NCI-H1417 treated with DMSO at 0.1 percent for 48 hours (cell line): ENCODE measurements at places on chromosomes 7 and 10.

GRCh38 chr7:5572439-5572838, 148.8 kb upstream of the TNRC18 start:
- DNase-seq = no peak

- DNase-seq = no peak
These were observed 179.7 kb upstream of the MALRD1 start for GRCh38 chr10:18868919-18869318.

DNA sequence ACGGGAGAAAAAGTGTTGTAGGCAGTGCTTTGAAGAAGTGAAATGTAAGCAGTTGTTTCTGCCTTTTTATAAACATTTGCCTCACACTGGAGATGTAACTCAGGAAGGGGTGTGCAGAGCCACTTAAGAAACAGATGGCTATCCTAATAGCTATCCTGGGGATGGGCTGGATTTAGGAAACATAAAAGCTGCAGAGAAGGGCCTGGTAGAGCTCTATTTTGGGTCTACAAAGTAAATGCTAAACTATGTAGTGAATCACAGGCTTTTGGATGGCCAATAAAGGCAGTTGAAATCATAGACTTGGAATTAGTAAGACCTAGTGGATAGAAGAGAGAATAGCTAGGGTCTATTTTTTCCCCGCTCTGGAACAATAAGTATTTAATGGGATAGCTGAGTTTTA, 79.9 kb upstream of the AGR3 start:
- DNase-seq = no peak

- DNase-seq = no peak
These were observed 221.0 kb upstream of the KLF6 start for GRCh38 chr10:4006051-4006450.

GRCh38 chr10:87656431-87657072, 3.1 kb upstream of the PAPSS2 start:
- DNase-seq = no peak

DNA sequence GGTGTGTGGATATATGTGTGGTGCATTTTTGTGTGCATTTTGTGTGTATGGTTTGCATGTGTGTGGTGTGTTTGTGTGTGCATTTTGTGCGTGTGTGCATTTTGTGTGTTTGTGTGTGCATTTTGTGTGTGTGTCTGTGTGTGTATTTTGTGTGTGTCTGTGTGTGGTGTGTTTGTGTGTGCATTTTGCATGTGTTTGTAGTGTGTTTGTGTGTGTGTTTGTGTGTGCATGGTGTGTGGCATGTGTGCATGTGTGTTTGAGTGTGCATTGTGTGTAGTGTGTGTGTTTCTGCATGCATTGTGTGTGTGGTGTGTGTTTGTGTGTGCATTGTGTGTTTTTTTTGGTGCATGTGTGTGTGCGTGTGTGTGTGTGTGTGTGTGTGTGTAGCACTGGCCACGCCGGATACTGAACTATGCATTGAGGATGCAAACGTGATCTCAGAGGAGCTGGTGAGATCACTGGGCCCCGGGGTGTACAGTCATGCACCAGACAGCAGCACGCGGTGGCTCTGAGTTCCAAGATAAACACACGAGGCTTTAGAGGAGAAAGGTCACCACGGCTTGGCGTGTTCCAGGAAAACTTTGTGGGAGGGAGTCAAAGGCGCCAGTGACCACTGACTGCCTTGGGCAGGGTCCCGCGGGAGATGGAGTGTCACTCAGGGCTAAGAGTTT, 106.6 kb upstream of the SHH start:
- no peak for DNase-seq

- DNase-seq = no peak
These were observed 165.3 kb downstream of the WNT2 start for GRCh38 chr7:117157241-117158209.

DNA sequence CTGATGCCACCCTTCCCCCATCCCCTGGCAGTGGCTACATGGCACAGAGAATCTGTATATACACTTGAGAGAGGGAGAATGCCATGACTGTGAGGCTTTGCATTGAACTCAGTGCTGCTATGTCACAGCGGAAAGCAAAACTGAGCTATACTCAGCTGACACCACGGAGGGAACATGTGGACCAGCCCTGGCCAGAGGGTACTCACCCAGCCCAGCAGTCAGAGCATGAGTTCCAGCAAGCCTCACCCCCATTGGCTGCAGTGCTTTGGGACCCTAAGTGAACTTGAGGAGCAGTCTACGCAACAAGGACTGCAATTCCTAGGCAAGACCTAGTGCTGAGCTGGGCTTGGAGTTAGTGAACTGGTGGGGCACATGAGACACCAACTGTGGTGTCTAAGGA, 10.3 kb upstream of the AOC1 start:
- DNase-seq = no peak

DNA sequence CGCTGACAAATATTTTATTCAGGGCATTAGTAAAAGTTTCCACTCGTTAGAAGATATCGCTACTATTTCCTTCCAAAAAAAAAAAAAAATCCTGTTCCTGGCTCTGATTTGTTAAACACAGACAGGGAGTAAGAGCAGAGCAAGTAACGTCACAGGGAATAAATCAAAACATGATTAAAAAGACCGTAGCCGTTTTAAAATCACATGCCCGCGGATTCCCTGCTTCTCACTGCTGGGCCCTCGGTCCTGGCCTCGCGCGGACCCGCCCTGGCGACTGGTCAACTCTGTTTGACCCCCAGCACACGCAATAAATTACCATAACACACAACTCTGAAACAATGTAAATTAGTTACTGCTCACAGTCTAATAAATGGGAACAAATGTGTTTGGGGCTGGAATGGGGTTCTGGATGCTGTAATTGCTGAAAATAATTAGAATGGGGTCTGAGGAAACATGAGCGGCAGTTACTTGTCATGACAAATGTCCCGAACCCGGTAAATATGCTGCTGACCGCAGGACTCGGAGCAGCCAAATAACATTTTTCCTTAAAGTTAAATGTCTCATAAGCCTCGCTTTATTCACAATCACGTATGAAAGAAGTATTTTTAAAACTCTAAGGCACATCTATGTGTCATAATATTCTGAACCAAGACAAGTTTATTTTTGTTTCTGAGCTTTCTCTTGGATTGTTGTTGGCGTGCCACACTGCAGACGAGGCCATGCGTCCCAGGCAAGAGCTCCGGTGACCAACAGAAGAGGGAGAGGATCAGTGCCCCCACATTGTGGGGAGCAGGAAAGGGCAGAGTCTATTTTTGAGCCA, 17.9 kb downstream of the EBF3 start:
- DNase-seq = no peak

DNA sequence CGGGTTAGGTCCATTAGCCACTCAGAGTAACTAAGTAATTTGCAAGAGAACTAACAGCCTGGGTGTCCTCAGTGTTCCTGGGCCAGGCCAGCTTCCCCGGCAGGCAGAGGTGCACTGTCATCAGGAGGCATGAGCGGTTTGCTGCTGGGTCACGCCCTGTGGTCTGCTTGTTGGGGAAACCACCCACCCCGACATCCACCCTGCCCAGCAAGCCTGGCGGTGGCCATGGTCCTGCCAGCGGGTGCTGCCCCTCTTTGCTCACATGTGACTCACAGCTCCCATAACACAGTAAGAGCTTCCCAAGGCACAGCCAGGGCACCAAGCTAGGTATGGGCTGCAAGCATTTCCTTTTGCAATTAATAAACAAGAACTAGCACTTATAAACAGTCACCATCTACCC, 75.9 kb downstream of the RGS10 start:
- no peak for DNase-seq

DNA sequence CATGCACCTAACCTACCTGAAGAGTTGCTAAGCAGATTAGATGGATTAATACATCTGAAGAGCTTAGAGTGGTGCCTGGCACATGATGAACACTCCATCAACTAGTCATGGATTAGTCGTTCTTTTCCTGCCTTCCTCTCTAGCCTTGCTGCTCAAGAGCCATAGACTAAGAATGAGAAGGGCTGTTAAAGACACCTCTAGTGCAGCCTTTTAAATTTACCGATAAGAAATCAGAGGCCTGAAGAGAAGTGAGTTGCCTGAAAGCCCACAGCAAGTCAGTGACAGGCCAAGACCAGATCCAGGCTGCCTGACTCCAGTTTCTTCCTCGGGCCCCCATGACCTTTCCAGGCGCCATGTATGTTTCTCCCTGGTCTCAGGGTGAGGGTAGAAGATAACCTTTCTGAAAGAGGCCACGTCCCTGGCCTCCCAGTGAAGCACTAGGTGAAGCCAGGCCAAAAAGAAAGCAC, 6.5 kb downstream of the TSPAN15 start:
- DNase-seq = no peak

DNA sequence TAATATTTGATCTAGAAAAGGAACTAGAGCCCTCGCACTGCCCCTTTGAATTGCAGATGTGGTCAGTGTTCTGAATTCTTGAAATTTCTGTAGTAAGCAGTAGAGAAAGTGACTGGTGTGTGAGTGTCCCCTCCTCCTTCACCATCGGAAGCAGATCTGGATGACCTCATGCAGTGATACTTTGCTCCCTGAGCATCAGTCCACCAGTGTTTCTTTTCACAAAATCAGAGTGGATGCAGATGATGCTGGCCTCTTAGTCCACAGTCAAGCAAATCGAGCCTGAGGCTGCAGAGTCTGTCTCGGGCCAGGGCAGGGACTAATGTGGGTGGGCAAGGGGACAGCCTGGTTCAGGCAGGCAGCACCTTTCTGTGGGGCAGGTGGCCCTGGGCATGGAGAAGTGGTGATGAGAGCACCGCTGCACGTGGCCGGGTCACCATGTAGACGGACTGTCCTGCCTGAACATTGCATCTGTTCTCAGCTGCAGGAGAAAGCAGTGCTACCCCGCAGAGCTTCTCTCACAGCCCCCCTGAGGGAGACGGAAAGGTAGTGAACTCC, 5.4 kb downstream of the INSIG1 start:
- DNase-seq = no peak

GRCh38 chr7:45890902-45891461, 2.7 kb downstream of the IGFBP1 start:
- no peak for DNase-seq

- no peak for DNase-seq
These were observed 374.0 kb downstream of the TNS3 start for GRCh38 chr7:47207956-47208355.

- no peak for DNase-seq
These were observed 97.1 kb downstream of the CREB5 start for GRCh38 chr7:28509251-28510025.

DNA sequence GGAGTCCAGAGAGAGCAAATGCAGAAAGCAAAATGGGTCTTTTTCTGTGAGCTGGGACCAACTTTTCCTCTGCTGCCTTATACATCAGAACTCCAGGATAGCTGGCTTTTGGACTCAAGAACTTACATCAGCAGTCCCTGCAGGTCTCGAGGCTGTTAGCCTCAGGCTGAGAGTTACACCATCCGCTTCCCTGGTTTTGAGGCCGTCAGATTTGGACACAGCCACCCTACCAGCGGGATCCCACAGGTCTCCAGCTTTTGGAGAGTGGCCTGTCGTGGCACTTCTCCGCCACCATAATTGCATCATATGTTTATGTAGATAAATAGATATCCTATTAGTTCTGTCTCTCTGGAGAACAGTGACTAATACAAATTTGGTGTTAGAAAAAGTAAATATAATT, 64.2 kb downstream of the TRIL start:
- no peak for DNase-seq

DNA sequence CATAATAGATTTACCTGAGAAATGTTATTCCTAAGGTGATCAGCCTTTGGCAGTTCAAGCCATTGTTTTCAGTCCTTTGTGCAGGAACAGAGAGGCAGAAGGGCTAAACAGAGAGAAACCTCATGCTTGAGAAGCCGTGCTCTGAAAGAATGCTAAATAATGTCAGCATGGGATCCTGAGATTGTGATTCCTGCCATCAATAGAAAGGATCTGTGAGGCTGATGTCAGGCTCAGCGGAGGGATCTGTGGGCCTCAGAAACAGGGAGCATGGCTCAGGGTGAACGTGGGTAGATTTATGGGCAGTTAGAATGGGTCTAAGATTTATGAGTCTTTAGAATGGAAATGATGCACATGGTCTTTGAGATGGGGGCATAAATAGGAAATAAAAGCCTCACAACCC, 439.2 kb upstream of the IGFBP3 start:
- no peak for DNase-seq

DNA sequence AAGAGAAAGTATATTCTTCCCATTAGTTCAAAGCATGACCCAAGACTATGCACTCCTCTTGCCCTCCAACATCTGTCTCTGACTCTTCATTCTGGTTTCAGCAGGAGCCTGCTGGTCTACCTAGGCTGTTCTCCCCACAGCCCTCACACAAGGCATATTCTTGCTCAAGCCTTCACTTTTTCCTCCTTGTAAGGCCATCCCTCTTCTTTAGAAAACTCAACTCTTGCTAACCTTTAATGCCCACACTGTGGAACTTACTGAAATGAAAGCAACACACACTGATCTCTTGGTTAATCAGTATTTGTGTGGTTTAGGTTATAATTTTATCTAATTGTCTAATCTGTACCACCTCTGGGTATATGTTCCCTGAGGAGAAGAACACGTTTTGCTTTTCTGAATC, 75.8 kb downstream of the PRKCQ start:
- DNase-seq = no peak

GRCh38 chr10:80520661-80521470, 16.8 kb upstream of the SH2D4B start:
- DNase-seq = no peak

DNA sequence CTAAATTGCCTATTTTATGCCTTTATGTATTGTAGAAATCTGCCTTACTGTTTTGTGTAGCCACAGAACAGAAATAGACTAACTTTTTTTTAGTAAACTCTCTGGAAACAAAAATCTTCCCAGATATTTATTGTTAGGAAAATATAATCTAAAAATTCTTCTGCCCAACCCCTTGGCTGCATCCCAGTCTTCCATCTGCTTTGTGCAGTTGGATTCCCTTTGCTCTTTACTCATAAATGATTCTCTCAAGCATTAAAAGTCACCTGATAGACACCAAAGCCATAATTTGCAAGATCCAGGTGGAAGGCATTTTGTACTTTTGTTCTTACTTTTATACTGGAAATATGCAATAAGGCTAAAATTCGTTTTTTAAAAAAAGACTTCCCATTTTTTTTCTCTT, 6.1 kb upstream of the CAV2 start:
- DNase-seq = no peak

DNA sequence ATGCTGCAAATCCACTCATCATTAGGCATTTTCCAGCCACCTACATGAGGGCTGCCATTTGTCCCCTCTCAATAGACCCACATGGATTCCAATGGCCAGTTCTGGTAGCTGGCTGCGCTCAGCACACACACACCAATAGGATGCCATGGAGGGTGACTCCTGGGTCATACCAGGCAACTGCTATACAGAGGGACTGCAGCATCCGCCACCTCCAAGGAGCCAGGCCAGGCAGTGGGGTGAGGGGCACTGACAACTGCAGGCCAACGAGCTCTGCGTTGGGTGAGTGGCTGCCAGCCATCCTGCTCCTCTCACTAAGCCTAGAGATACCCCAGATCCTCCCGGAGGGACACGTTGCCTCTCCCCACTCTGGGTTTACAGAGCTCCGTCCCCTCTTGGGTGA, 118.8 kb upstream of the NANOS1 start:
- DNase-seq = no peak

GRCh38 chr7:3245721-3246120, 55.3 kb upstream of the SDK1 start:
- DNase-seq = no peak

- no peak for DNase-seq
These were observed 88.8 kb downstream of the GPR85 start for GRCh38 chr7:112997831-112998230.
